ENCODE measurements at places on chromosomes 1 and 21. TPM values are rescaled to one million over a fixed set of nuclear protein-coding genes. Genes with fewer than 3 reads are reported as not detected.

The ITLN1 gene
- polyA plus RNA-seq, result 0.30 TPM

The CLCNKA gene
- polyA plus RNA-seq, result 22.4 TPM

The EXTL1 gene
- polyA plus RNA-seq, result 1.8 TPM

The RNASEL gene
- polyA plus RNA-seq, result 6.0 TPM

The TGFB2 gene
- 20.6 TPM for polyA plus RNA-seq

The HRNR gene
- polyA plus RNA-seq, result 0.93 TPM

DNA sequence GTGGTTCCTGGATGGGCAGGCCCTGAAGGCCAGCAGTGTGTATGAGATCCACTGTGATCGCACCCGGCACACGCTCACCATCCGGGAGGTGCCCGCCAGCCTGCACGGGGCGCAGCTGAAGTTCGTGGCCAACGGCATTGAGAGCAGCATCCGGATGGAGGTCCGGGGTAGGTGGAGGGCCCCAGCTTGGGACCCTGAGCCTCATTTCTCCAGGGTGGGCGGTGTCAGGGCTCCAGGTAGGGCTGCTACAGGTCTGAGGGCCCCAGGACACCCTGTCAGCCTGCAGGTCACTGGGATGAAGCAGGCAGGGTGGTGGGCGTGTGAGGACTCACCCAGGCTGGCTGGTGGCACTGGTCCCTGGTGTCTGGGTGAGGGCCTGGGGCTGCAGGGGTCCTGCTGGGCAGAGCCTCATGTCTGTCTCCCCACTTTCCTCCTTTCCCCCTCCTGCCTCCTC lies 7.8 kb downstream of the OBSCN start:
- no peak for DNase-seq

- DNase-seq, result no peak
Observed at GRCh38 chr1:179793281-179793680, 50.2 kb downstream of the FAM163A start.

DNA sequence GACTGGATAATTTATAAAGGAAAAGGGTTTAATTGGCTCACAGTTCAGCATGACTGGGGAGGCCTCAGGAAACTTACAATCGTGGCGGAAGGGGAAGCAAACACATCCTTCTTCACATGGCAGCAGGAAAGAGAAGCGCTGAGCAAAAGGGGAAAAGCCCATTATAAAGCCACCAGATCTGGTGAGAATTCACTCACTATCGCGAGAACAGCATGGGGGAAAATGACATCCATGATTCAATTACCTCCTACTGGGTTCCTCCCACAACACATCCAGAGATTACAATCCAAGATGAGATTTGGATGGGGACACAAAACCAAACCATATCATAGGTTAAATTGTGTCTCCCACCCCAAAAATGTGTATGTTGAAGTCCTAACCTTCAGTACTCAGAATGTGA lies 491.7 kb downstream of the SETD4 start:
- no peak for DNase-seq

- DNase-seq, result no peak
Observed at GRCh38 chr1:15469361-15469760, 6.5 kb upstream of the CELA2B start.

GRCh38 chr1:9128520-9129265 lies at the start of gene GPR157:
Gene GPR157 (minus strand): TSS chr1:9129102. CDS start chr1:9129027, 75 bp downstream.
- no peak for DNase-seq

- no peak for DNase-seq
Observed at GRCh38 chr21:39064325-39065012, 118.8 kb downstream of the PSMG1 start.

- DNase-seq, result peak; percentile 27
Observed at GRCh38 chr1:95309031-95309471, 75.0 kb downstream of the RWDD3 start.

GRCh38 chr21:28442624-28443023 lies 550.1 kb downstream of the LTN1 start:
- DNase-seq, result no peak

GRCh38 chr1:45864167-45865106 lies 61.0 kb downstream of the MAST2 start:
- DNase-seq, result no peak

DNA sequence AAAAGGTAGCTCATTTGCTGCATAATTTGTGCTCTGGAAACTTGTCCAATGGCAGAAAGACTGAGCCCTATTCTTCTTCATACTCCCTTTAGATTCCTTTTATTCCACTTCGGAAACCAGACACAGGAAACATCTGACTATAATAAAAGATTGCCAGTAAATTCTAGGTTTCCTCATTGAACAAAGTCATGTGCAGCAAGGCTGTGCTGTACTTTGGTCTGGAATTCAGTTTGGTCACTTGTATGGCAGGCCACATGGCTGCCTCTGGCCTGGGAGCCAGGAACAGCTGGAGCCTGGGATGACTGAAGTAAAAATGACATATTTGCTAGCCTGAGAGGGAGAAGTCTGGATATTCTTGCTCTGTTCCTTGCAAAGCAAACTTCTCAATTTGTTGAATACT lies 79.6 kb downstream of the ST3GAL3 start:
- no peak for DNase-seq

DNA sequence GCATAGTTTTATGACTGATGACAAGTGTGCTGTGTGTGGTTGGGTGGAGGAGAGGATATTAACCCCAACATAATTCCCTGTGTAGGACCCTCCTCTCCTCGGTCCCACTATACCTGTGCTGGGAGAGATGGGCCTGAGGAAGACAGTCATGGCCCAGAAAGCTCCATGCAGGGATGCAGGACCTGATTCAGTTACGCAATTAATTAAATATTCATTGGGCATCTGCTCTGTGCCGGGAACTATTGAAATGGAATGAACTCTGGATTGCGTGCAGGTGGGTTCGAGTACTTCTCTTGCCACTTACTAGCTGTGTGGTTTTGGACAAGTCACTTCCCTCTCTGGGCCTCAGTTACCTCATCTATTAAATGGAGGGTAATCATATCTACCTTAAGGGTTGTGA lies 74.6 kb downstream of the CD247 start:
- DNase-seq, result no peak

GRCh38 chr21:43571976-43572375 lies 87.3 kb downstream of the HSF2BP start:
- DNase-seq, result no peak

GRCh38 chr1:232792949-232793348 lies 12.3 kb upstream of the MAP10 start:
- DNase-seq, result no peak

DNA sequence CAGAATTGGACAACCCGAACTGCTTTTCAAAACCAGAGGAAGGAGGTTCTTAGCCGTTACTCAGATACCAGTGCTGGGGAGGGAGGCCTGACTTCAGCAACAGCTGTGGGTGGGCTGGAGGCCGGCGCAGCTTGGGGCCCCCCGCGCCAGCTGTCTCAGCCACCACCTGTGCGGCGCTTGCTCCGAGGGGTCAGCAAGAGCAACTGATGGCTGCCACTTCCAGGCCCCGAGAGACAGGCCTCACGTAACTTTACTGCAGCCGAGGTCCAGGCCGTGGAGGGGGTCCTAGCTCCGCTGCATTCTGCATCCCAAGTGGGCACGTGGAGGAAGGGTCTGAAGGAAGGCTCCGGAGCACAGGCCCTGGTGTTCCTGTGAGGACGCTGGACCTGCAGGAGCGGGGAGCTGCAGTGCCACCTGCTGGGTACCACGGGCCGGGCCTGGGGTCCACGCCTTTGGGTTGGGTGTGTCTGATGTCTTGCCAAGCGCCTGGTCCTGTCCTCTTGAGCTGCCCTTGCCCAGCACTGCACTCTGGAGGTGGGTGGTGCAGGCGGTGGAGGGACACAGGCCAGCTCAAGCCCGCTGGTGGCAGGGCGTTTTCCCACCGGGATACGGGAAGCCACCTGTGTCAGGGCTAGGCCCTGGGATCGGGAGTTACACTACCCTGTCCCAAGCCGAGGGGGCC lies 9.8 kb downstream of the THAP3 start:
- DNase-seq, result no peak

DNA sequence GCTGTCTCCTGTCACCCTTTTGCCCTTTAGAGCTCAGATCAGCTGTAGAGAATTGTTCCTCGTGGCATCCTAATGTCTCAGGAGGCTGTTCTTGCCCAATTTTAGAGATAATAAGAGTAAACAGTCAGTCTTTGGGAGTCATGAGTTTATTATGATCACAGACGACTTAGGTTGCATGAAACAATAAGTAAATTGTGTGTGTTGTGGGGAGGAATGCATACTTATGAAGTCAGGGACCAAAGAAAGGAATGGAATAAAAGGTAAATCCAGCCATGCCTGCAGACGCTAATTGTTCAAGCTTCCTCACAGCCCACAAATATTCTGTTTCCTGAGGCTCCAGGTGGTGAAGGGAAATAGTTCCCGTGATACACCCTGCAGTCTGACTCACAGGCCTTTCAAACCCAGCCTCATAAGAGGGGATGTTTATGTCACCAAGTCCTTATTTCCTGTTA lies 897 bp downstream of the EPHX4 start:
- no peak for DNase-seq

DNA sequence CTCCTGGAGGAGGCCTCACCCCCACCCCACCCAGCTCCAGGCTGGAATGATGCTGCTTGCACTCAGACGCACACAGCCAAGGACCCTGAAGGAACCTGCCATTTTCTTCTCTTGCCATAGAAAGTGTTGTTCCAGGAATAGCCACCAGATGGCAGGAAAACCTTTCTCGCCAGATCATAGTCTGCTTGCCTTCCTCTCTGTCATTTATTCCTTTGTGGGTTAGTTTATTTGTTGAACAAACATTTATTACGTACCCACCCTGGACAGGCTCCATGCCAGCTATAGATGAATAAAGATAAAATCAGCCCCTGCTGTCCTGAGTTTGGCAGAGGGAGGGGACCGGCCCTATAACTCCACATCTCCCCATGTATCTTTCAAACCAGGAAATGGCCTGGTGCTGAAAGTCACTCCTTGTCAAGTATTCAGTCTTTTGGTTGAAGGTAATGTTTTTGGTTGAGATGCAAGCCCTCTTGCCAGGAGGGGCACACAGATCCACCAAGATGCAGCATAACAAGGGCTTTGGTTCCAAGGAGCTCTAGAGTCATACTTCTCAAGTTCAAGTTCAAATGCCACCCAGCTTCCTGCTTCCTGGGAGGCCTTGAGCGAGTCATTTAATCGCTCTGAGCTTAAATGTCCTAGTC lies 7.0 kb upstream of the KCNC4 start:
- peak; percentile 18 for DNase-seq

GRCh38 chr1:179164494-179164893 lies 65.0 kb downstream of the ABL2 start:
- DNase-seq, result no peak

All from left renal pelvis (tissue), 4 donors.